ENCODE measurements at places on chromosomes 2 and 18. TPM values are rescaled to one million over a fixed set of nuclear protein-coding genes. Genes with fewer than 3 reads are reported as not detected.

DNA sequence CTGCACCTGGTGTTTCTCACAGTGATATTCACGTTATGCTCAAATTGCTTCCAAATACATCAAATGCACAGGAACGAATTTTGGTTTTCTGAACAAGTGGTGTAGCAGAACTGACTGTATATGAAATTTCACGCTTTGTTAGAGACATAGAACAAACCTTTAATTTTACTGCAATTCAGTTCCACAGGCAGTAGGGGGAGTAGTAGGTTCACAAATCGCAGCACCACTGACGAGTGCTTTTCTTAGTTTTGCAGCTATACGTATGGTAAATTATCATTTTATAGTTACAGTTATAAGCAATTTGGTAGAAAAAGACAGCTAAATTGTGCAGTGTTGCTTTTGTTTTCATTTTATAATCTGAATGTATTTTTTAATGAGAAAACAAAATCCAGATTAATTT is 113.3 kb downstream of the KIAA1328 start:
- peak; percentile 60 for DNase-seq

- DNase-seq = no peak
Measured at GRCh38 chr2:11777066-11777782, 30.8 kb downstream of the LPIN1 start.

DNA sequence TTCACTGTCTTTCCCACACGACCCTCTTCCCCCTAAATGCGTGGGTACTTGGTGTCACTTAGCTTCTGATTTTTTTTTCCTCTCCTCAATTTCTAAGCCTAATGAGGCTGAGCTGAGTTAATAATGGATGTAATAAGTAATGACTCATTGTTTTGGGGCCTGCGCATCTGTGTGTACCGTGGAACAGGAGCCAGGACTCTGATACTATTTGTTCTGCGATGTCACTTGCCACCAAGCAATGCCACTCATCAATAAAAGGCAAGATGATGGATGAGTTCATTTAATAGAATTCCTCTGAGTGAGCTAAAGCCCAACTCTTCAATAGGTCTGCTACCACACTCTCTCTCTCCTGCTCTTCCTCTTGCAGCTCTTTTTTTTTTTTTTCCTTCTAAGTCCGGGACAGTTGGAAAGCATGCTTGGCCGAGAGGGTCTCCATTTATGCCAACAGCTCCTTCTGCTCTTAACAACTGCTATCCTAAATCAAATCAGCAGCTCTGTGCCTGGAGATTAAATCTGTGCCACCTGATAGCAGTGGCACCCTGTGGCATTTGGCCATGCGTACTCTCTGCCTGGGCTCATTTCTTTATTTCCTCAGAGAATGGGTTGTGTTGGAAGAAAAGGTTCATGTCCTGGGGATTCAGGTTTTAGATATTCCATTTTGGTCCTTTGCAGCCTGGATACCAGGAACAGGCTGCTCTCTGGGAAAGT is 1284.2 kb upstream of the PIK3C3 start:
- DNase-seq = no peak

GRCh38 chr2:136118819-136119716 is 1.1 kb upstream of the CXCR4 start:
- DNase-seq = peak; percentile 53

GRCh38 chr2:199456383-199457146 is 1.2 kb downstream of the SATB2 start:
- DNase-seq = no peak

DNA sequence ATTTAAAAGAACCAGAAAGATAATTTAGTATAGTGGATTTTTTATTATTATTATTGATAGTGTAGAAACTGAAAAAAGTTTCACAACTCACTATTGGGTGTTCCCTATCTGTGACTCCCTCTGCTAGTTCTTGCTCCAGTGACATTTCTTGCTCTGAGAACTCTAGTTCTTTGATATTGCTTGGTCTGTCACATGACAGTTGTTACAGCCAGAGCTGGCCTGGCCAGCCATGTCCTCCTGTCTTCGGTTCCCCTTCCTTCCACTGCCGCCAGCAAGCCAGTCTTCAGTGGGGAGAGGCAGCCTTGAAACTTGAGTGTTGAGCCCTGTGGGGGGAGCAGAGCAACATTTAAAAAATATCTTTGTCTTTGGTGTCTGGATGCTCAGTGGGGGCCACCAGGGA is 7.6 kb upstream of the THOC1 start:
- DNase-seq = no peak

DNA sequence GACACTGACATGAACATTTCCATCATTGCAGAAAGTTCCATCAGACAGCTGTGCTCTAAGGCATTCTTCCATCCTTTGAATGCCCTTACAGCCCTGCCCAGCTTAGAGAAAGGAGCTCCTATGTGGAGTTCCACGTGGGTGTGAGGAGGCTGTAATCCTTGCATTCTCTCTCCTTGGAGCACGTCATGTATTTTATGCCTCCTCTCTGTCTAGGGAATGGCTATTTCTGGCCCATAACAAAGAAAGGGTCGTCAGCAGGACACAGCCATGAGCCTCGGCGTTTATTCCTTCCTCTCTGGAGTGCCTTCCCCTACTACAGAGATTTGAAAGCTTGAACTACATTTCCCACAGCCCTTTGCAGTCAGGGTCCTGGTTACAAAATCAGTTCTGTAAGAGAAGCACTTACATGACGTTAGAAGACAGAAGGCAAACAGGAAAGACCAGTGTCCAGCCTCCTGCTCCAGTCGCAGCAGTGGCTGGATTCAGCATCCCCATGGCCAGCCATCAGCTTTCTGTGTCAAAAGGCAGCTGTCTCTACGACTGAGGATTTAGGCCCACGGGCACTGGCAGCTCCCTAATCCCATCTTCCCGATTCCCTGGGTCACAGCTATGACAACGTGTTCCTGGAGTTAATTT is 234.9 kb downstream of the TFCP2L1 start:
- no peak for DNase-seq

GRCh38 chr2:113209646-113210171 is 35.9 kb downstream of the PSD4 start:
- no peak for DNase-seq

DNA sequence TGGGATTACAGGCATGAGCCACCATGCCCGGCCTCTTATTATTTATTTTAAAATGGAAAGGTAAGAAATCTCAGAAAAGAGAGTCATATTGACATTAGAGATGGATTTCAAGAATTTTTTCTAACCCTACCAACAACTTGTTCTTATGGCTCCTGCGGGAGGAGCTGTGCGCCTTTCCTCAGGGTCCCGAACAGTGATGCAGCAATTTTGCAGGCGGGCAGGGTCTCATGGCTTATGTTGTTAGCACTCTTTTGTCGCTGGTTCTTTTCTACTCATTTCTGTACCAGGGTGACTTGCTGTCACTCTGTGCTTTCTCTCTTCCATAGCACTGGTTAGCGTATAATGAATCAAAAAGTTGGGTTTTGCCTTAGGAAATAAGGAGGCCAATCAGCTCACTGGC is 148.8 kb upstream of the DLGAP1 start:
- DNase-seq = no peak

DNA sequence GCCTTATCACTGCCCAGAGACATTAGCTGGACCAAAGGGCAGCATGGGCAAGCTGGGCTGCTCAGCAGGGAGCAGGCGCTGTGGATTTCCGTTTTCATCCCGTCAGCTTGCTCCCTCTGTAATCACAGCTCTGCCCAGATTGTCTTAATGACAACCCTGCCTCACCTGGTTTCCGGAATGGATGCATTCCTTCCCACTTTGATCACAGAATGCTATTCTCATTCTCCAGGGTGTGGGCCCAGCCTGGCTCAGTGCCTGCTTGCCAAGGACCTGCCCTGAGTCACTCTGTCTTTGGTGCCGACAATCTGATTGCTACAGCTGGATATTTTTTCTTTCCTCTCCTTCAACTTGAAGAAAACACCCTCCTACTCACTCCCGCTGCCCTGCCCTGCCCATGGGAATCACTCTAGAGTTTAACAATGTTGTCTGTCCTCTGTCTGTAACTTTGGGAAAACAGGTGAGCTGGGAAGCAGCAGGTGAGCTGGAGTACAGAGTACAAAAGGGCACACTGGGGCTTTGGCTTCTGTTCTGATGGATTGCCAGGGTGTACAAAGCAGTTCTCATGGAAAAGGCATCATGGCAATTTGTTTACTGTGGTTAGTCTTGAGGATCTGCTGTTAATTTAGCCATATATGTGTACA is 27.2 kb upstream of the FAM136A start:
- no peak for DNase-seq

GRCh38 chr2:98020992-98021713 is 25.4 kb upstream of the TMEM131 start:
- no peak for DNase-seq

- peak; percentile 13 for DNase-seq
Measured at GRCh38 chr2:216428618-216429350, 16.5 kb downstream of the SMARCAL1 start.

The B4GALT6 gene
- total RNA-seq = 4.4 TPM

The PARD6G gene
- total RNA-seq = 20.3 TPM

The IL1R1 gene
- 52.6 TPM for total RNA-seq

The ATOH8 gene
- total RNA-seq = 9.8 TPM

The ARHGAP25 gene
- 8.9 TPM for total RNA-seq

The SERPINB7 gene
- 0.22 TPM for total RNA-seq

The CD207 gene
- total RNA-seq = under 0.01 TPM
